ENCODE measurements at places on chromosomes 2 and 18. TPM values are rescaled to one million over a fixed set of nuclear protein-coding genes. Genes with fewer than 3 reads are reported as not detected.

DNA sequence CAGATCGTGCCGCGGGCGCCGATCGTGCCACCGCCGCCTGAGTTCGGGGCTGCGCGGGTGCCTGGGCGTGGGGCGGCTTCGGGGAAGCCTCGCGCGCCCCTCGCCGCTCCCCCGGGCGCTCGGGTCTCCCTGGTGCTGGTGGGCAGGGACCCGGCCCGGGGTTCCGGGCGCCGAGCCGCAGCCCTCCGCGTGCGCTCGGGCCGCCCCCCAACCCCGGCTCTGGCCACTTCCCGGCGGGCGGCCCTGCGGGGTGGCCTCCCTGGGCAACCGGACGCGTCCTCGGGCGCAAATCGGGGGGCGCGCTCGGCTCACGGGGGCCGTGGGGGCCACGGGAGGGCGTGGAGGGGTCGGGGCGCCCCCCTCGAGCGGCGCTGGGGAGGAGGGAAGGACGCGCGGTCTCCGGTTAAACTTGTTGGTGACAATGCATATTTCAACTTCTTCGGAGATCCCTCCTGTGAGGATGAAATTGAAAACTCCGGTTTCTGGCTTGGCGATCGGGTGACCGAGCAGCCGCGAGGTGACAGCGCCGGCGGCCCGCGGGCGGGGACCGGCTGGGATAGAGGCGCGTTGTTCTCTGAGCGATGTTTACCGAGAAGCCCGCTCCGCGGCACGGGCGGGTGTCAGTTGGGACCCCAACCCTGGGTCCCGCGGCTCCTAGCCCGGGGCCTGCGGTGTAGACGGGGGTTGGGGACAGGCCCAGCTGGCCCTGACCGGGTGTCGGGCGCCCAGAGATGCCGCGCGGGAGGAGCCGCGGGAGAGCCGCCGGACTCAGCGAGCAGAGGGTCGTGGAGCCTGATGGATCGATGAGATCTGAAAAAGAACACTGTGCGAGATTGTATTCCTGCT is 676 bp downstream of the SH3BP4 start:
- peak overlapping the region; percentile 91 for H3K4me3 ChIP-seq
- peaks cover 12% of the 10 kb centered on the region for H3K36me3 ChIP-seq
- peak overlapping the region; percentile 69 for H3K27ac ChIP-seq
- peaks cover 7% of the 10 kb centered on the region for H3K27me3 ChIP-seq

The EML6 gene
- total RNA-seq: 8.1 TPM

DNA sequence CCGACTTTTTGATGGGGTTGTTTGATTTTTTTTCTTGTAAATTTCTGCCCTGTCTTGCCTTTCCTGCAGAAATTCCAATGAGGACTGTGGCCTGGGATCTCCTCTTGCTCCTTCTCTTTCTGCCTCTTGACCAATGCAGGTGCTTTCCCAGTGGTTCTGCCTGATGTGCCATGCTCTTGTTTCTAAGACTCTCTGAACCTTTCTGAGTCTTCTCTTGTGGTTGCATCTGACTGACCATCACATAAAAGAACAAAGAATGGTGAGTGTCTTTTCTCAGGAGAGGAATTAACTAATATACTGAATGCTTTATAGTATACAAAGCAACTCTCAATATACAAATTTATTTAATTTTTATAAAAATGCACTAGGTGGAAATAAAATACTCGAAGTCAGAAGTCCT is 424.6 kb downstream of the TRIB2 start:
- no peaks in the 10 kb centered on the region for H3K4me1 ChIP-seq
- H3K4me3 ChIP-seq: no peak overlapping the region
- H3K36me3 ChIP-seq: no peaks in the 10 kb centered on the region
- no peak overlapping the region for H3K27ac ChIP-seq
- H3K27me3 ChIP-seq: no peaks in the 10 kb centered on the region

- H3K4me3 ChIP-seq: no peak overlapping the region
- peaks cover 38% of the 10 kb centered on the region for H3K4me1 ChIP-seq
- no peak overlapping the region for H3K27ac ChIP-seq
- H3K36me3 ChIP-seq: no peaks in the 10 kb centered on the region
Observed at GRCh38 chr2:205617905-205618304, 64.4 kb upstream of the NRP2 start.

Measured in type B pancreatic cell (in vitro differentiated cells).